ENCODE measurements at places on chromosomes 5 and 9. TPM values are rescaled to one million over a fixed set of nuclear protein-coding genes. Genes with fewer than 3 reads are reported as not detected.

DNA sequence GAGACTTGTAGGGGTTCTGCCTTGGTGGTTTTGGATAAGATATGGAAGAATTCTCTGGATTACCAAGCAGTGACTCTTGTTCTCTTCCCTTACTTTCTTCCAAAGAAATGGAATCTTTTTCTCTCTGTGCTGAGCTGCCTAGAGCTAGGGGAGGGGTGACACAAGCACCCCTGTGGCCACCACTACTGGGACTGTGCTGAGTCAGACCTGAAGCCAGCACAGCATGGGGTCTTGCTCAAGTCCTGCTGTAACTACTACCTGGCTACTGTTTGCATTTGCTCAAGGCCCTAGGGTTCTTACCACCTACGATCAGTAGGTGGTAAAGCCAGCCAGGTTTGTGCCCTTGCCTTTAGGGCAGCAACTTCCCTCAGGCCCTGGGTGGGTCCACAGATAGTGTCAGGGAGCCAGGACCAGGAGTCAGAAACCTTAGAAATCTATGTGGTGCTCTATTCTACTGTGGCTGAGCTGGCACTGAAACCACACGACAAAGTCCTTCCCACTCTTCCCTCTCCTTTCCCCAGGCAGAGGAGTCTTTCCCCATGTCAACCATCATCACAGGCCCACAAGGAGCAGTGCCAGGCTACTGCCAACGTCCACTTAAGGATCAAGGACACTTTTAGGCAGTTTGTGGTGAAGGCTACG lies 53.8 kb downstream of the SREK1 start:
- DNase-seq = no peak

SKIC3 gene
- 81.2 TPM for total RNA-seq

GRCh38 chr5:138022912-138023311 lies 10.0 kb downstream of the FAM13B start:
- DNase-seq = no peak

GRCh38 chr5:116446356-116447005 lies 128.1 kb downstream of the SEMA6A start:
- DNase-seq = no peak

DNA sequence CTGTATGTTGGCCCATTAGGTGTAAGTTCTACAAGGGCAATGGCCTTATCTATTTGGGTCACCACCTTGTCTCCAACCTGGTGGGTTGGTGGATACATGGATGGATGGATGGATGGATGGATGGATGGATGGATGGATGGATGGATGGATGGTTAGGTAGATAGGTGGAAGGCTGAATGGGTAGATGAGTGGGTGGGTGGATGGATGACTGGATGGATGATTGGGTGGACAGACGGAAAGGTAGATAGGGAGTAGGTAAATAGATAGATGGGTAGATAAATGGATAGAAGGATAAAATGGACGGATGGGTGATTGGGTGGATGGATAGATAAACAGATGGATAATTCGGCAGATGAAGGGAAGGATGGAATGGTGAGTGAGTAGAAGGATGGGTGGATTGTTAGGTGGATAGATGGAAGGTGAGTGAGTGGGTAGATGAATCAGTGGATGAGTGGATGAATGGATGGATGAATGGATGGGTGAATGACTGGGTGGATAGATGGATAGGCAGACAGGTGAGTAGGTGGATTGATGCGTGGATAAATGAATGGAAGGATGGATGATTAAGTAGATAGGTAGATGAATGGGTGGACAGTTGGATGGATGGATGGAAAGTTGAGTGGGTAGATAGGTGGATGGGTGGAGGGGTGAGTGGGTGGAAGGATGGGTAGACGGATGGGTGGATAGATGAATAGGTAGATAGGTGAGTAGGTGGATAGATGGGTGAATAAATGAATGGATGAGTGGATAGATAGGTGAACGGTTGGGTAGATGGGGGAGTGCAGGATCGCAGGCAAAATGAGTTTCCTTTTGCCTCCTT lies 83.1 kb upstream of the FBXW11 start:
- no peak for DNase-seq

DNA sequence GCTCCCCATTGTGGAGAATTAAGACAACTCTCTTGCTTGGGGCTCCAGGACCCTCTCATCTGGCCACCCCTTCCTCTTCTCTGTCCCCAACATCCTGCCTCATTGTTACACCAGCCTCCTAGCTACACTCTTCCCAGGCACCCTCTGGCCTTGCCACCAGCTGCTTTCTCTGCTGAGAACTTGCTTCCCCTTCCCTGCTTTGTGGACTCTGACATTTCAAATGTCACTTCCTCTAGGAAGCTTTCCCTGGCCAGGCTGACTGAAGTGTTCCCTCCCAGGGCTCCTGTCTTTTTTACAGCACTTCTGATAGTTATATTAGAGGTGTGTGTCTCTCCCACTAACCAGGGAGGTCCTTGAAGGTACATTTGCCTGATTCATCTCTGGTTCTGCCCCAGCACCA lies 194.0 kb upstream of the KLF4 start:
- DNase-seq = no peak

- DNase-seq = no peak
Measured at GRCh38 chr5:169762338-169763095, 125.4 kb downstream of the DOCK2 start.

DNA sequence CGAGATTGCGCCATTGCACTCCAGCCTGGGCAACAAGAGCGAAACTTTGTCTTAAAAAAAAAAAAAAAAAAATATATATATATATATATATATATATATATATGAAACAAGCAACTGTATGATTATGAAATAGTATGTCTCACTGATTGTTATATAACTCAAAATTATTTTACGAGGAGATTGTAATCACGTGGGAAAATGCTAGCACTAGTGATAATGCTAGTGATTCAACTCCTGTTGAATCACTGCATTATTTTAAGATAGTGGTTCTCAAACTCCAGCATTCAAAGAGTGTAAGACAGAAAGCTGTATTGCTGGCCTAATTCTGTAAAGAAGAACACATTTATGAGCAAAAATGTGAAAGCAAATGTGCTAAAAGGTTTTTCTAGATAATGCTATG lies 12.4 kb upstream of the PTPN3 start:
- no peak for DNase-seq

SOX30 gene
- 0.29 TPM for total RNA-seq

GRK6 gene
- total RNA-seq = 99.4 TPM

DNA sequence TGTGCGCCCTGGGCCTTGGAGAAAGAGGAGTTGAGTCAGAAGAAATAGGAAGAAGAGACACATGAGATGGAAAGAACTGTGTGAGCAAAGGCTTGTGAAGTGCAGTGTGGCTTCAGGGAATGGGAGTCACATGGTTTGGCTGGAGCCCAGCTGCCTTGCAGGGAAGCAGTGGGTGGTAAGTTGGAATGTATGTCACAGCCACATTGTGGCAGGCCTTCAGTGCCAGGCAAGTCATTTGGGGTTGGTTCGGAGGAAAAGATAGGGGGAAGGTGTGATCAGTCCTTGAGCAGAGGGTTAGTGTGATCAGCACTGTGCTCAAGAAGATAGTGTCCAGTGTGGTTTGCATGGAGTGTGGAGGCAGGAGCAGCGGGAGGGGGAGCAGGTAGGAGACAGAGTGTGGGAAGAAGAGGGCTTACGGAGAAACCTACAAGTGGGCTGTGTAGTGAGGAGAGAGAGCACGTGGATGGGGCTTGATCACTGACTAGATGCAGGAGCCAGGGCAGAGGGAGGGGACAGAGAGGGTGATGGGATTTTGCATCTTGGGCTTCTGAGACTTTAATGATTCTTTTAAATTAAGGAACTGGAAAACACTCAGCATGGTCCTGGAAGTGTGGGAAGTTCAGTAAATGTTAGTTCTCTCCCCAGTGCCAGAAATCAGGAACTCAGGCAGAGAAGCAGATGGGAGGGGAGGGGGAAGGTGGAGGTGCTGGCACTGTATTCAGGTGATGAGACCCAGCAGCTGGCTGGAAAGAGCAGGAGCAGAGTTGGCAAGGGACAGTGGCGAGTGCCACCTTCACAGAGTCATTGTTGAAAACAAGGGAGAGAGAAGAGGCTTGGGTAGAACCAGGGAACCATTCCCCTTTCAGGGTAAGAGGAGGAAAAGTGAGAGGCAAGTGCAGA lies 46.6 kb downstream of the ARHGAP26 start:
- no peak for DNase-seq

- DNase-seq = no peak
Measured at GRCh38 chr5:57382655-57383054, 100.0 kb downstream of the ACTBL2 start.

NR6A1 gene
- total RNA-seq = 23.0 TPM
